ENCODE measurements at places on chromosomes 4 and X.

GRCh38 chrX:56783996-56784620, 55.1 kb downstream of the NBDY start:
- DNase-seq: no peak

DNA sequence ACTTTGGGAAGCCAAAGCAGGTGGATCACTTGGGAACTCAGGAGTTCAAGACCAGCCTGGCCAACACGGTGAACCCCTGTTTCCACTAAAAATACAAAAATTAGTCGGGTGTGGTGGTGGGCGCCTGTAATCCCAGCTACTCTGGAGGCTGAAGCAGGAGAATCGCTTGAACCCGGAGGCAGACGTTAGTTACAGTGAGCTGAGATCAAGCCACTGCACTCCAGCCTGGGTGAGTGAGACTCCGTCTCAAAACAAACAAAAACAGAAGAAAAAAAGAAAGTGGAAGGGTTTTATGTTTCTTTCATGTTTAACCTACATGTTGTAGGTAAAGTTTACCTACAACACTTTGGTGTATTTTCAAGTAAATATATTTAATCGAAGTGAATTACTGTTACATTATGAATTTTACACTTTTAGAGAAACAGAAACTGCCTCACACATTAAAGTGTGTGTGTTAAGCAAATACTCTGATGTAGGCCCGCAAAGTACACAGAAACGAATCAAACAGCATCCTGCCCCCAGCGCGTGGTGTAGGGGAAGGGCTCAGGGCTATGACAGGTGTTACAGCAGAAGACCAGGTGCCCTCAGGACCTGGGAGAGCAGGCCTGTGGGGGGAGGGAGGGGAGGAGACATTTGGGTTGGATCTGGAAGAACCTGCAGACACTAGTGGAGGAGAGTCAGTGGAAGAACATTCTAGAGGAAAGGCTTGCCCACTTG, 39.0 kb downstream of the PTTG2 start:
- DNase-seq: peak; percentile 53

- DNase-seq: no peak
Measured at GRCh38 chrX:134418317-134419113, 41.5 kb upstream of the HPRT1 start.

- DNase-seq: no peak
Measured at GRCh38 chrX:1871887-1872286, 257.0 kb downstream of the ASMT start.

DNA sequence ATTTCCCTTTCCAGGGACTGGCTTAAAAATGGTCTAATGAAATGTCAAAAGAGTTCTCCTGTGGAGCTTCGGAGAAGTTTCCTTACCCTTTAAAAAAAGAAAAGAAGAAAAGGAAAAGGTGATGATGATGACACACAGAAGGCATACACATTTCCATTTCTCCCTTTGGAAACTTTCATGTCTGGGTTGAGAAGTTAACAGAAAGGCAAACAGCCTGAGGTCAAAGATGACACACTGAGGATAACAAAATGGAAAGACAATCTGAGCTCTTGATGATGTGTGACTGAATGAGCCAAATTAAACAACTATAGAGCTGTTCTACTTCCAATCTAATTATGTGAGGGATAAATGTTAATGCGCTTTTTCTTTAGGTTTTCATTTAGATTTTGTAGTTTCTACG, 32.2 kb downstream of the NFXL1 start:
- no peak for DNase-seq

DNA sequence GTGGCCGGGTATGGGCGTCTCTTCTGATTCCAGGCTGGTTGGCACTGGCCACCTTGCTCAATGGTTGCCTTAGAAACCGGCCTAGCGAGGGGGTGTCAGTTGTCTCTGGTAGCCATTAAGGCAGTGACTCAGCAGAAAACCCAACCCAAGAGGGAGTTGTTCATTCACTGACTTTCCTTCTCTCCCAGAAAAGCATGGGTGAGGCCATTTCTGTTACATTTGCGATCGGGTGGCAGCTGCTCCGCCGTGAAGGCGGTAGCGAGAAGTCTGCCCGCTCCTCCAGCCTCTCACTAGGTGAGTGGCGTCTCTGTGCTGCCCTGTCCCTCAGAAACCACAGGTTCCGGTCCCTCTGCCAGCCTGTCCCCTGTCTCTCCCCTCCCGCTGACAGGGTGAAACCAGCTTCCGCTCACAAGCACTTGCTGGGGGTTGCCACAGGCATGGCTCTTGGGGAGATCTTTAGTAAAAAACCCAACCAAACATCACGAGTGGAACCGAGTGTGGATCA, 17.4 kb downstream of the IRAK1 start:
- DNase-seq: peak; percentile 11

GRCh38 chr4:135838889-135839288, 1637.3 kb upstream of the PABPC4L start:
- peak; percentile 27 for DNase-seq

DNA sequence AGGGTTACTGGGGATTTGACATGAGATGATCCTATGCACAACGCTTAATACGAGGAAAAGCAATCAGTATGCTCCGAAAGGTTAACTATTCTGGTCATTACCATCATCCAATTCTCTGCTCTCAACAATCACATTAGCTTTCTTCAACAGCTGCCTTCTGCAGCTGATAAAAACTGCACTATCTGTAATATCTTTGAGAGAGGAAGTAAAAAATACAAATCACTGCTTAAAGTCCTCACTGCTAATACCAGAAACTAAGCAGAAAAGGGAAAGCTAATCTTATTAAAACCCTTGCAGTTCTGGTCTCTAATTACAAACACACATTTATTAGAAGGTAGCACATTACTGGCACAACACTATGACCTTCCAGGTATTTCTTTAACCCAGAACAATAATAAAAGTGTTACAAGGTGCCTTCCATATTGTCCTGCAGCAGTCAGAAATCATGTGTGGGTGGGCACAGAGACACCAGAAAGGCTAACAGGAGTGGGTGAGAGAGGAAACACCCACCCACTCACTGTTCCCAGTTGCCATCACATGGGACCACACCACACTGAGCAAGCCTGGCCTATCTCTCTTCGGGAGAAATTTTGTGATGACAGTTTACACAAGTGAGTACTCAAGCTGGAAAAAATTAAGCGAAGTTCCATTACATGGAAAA, 71.0 kb downstream of the RELL1 start:
- DNase-seq: no peak

GRCh38 chr4:62439051-62439450, 1238.9 kb downstream of the ADGRL3 start:
- DNase-seq: no peak

- DNase-seq: no peak
Measured at GRCh38 chrX:63754136-63754859, 30.7 kb downstream of the ARHGEF9 start.

DNA sequence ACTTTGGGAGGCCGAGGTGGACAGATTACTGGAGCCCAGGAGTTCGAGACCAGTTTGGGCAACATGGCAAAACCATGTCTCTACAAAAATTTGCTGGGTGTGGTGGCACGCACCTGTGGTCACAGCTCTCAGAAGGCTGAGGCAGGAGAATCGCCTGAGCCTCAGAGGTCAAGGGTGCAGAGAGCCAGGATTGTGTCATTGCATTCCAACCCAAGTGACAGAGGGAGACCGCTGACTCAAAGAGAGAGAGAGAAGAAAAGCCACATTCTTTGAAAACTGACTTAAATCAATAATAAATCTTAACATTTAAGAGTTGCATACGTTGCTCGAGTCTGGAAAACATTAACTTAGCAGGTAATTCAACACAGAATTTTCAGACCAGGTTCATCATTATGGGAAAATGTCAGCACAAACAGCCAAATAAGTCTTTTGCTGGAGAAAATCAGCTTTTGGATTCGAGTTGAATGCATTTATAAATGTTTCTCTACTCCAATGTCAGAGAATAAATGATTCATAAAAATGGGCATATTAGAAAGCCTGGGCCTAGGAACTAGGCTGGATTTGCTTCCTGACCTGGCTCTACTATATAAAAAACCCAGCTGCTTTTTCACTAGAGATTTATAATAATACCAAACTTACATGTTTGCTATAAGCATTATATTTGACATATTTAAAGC, 68.3 kb upstream of the RBPJ start:
- no peak for DNase-seq

- DNase-seq: no peak
Measured at GRCh38 chr4:169272265-169272886, 1.6 kb upstream of the SH3RF1 start.

DNA sequence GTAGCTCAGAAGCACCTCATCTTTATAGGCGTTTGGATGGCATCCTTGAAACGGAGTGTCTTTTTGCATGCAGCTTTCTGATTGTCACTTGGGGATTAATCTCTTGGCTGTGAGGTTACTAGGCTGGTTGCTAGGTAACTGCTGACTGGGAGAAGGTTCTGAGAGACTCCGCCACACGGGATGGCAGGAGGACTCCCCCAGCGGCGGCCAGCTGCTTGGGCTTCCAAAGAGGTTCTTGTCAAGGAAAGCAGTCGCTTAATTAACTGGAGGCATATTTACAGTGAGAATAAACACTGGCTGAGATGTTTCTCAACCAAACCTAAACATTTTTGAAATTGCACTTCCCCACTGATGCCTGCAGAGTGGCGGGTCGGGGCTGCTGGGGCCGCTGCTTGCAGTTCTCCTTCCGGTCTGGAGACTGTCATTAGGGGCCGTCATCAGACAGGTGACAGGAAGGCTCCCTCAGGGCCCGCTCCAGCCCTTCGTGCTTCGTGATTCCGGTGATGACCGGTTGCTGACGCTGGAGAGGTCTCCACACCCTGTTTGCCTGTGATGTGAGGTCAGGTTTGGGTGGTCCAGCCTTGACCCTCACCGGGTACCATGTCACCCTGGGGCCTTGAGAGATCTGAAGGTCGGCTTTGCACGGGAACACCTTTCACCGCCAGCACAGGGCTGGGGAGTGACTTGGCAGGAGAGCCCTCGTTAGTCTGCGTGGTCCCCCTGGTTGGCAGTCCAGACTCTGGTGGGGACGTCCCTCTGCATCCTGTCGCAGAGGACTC, 9.1 kb downstream of the NSG1 start:
- peak; percentile 15 for DNase-seq

- peak; percentile 72 for DNase-seq
Measured at GRCh38 chr4:97238956-97239666, 904.2 kb downstream of the STPG2 start.

Data from COR-L47 (cell line).